Activated effector memory CD4-positive, alpha-beta T cell treated with anti-CD3 and anti-CD28 coated beads, Interleukin-2, amount 50 U/mL, for 16 hours (primary cell): ENCODE measurements at places on chromosomes 5 and 9.
A peak's percentile ranks its signal among the peaks of the same experiment; 100 is the strongest.

DNA sequence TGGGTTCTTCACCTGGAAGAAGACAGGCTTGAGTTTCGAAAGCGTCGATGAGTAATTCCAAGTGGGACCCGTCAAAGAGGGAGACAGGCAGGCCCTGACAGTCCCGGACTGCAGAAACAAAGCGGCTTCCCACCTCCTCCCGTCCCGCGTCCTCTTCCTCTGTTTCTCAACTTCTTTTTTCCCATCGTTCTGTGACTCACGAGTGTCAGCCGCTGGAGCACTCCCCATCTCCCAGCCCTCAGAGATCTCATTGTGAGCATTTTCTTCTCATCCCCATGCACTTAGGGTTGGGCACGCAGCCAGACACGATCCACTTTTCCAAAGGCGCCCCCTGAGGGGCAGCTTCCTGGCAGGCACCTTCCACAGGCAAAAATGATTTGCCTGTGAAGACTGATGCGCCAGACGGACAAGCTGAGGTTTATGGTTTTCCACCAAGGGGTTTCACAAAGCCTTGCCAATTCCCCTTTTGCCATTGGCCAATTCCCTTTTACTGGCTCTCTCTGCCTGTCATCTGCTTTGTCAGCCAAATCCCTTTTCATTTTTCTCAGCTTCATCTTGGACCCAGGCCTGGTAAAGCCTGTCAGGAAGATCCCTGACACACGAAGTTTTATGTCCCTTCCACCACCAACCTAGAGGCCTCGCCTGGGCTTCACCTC is 86.5 kb upstream of the ANKRD55 start:
- no peak for DNase-seq

- DNase-seq: no peak
Measured at GRCh38 chr9:36136894-36137391, 410 bp downstream of the GLIPR2 start.

DNA sequence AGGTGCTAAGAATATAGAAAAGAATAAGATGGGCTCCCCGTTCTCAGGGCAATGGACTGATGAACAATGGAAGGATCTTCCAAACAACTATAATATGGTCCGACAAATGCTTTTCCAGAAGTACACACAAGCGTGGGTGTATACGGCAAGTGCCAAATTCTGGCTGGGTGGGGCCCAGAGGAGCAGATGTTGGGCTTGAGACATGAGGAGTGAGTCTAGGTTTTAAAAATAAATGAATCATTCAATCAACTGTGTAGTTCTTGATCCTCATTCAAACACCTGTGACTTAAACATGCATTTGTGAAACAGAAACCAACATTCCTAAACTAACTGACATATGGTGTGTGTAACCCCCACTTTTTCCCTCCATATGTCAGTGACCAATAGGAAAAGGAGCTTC is 47.9 kb downstream of the MFAP3 start:
- no peak for DNase-seq

GRCh38 chr5:69530561-69531405 is 29.2 kb upstream of the GTF2H2C start:
- no peak for DNase-seq

DNA sequence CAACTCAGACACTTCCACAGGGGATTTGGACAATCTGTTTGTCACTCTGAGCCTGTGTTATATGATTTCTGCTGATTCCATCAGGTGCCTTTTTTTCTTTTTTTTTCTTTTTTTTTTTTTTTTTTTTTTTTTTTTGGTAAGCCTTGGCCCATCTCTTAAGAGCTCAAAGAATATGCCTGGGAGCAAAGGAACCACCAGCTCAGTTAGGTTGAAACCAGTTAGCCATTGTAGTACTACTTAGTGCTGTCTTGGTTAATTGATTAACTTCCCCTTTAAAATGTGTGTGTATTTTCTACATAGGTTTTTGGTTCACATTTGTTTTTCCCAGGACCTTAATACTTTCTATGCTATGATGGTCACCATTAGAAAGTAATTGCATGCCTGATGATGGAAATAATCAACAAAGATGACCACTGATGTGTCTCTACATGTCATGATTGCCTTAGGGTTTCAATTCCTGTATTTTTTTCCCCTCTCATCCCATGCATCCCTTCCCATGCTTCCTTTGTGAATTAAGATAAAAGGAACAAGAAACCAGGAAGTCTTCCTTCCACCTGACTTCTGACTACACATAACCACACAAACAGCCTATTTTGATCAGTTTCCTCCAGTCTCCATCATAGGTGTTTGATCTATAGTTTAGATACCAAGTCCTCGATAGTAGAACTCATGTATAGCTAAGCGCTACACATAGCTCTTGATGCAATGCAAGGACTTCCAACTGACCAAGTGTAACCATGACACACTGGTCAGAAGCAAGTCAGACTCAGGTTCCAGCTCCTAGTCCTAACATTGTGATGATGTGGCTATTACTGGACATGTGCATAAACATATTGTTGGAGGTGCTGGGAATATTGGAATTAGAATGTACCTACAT is 306.1 kb downstream of the EFNA5 start:
- DNase-seq: no peak

- DNase-seq: no peak
Measured at GRCh38 chr9:93225417-93225816, 41.5 kb downstream of the WNK2 start.

- no peak for DNase-seq
Measured at GRCh38 chr5:60299944-60300343, 400.0 kb downstream of the DEPDC1B start.

- DNase-seq: no peak
Measured at GRCh38 chr9:120312031-120312430, 267.9 kb downstream of the CDK5RAP2 start.

GRCh38 chr5:66966439-66966838 is 230.2 kb downstream of the CD180 start:
- no peak for DNase-seq

DNA sequence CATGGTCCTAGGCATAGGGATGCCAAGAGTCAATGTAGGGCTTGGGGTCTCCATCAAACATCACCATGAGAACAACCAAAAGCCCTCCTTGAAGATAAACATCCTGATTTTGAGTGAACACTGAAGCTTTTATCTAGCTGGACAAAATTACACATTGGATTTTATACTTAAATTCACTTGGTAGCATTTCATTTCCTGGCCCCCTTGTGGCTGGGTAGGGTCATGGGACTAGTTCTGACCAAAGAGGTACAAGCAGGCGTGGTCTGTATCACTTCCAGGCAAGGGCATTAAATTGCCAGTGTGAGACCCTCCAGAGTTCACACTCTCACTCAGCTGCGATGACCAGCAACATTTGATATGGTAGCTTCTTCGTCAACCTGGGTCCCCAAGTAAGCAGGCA is 320.3 kb downstream of the ACTL7B start:
- no peak for DNase-seq

- DNase-seq: peak; percentile 74
Measured at GRCh38 chr9:37953775-37954437, 50.0 kb upstream of the SLC25A51 start.

- no peak for DNase-seq
Measured at GRCh38 chr5:9644630-9645029, 14.5 kb upstream of the TAS2R1 start.

DNA sequence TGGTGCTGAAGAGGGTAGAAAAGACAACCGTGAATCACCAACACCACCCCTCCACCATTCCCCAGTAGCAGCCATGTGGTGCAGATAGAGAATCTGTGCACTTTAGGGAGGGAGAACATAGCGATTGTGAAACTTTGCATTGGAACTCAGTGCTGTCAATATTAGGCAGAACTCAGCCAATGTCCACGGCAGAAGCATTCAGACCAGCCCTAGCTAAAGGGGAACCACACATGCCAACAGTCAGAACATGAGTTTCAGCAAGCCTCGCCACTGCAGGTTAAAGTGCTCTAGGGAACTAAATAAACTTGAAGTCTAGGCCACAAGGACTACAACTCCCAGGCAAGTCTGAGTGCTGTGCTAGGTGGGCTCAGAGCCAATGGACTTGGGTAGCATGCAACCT is 38.5 kb upstream of the DEPDC1B start:
- DNase-seq: no peak

DNA sequence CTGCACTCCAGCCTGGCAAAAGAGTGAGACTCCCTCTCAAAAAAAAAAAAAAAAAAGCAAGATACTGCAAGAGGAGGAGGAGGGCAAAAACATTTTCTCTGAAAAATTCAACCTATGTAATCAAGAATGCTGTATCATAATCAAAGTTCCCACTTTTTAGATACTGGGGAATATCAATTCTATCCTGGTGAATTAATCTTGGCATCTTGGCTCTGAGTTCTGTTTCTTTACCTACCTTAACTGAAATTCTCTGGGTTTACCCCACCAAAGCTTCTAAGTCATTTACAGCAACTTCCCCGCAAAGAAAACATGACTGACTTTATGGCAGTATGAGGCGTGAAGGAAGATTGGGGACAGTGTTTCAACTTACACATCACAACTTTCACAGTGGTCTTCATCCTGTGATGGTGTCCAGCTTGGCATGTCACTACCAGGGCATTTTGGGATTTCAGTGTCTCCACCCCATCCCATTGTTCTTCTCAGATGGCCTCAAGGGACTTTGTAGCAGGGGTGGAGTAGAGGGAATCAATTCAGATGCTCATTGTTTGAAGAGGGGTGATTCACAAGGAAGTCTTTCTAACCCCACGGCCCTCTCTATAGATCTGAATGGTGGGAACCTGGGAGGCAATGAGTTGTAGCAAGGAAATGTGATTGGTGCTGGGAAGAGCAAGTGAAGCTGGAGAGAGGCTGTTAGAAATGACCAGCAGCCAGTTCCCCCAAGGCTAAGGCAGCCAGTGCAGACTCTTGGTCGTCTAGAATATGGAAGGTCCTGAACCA is 130.5 kb downstream of the SCAMP1 start:
- no peak for DNase-seq

DNA sequence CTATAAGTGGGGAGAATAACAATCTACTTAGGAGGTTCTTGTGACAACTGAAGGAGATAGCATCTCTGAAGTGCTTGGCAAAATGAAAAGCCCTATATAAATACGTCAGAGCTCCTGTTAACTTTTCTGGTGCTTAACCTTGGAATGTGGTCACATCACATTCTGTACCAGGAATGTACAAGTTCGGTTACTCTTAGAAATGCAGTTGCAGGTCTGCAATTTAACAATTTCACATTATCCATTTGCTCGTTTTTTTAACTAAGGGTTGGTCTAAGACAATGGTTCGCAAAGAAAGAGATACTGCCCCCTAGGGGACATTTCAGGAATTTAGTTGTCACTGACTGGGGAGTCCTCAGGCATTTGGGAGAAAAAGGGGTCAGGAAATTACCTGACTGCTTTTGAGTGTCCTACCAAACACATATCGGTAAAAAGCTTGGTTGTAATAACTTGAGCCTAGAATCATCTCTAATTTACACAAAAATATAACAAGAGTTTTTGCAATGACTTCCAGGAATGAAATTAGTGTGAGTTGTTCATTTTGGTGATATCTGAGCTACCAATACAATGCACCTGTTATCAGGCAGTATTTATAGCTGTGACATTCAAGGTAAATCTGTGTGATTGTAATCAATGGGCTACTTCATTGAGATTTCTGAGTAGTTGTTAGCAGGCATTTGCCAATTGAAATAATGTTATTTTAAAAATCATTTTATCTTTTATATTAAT is 5.4 kb upstream of the HBEGF start:
- no peak for DNase-seq

- no peak for DNase-seq
Measured at GRCh38 chr5:13501176-13501575, 443.3 kb downstream of the DNAH5 start.

- no peak for DNase-seq
Measured at GRCh38 chr5:130116972-130117371, 212.7 kb downstream of the CHSY3 start.

GRCh38 chr9:90970608-90971007 is 169.0 kb downstream of the SYK start:
- no peak for DNase-seq

GRCh38 chr5:74116984-74117383 is 491.0 kb downstream of the ARHGEF28 start:
- DNase-seq: no peak

DNA sequence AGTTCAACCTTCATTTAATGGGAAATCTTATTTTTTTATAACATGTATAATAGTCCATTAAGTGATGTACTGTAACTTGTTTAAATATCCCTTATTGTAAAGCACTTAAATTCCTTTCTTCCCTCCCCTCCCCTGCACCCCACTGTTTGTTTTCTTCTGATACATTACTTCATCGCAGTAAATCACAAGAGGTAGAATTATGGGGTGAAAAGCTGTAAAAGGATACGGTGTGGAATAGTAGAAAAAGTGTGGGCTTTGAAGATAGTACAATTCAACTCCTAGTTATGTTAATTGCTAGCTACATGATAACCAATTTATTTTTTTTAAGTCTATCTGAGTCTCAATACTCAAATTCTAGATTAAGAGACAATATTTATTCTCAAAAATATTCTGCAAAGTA is 41.9 kb upstream of the MACIR start:
- no peak for DNase-seq

DNA sequence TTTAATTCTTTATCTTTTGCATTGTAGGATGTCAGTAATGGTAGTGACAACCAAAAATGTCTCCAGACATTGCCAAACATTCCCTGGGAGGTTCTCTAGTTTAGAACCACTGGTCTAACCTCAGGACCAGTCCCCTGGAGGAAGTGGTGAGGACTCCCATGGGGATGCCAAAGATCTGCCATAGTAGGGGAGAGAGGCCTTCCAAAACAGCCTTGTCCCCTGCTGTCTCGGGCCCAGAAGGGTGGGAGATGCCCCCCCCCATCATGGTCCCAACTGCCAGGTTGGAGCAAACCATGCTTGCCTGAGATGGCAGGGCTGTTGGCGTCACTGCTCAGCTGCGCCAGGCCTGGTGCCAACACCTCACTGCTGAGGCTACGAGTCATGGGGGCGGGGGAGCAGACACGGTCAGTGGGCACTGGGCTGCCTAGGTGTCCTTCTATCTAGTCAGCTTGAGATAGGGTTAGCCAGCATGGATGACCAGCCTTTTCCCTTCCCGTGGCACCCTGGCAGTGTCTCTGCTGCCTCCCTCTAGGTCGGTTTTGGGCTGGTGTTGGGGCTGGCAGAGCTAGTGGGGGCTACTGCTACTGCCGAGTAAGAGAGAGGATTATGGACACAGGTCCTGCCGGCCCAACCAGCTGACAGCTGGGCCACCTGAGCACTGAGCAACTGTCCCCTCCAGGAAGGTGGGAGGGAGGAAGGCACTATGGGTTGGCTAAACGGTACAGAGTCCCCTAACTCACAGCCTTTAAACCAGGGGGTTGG is 8.3 kb upstream of the CXXC5 start:
- peak; percentile 63 for DNase-seq

DNA sequence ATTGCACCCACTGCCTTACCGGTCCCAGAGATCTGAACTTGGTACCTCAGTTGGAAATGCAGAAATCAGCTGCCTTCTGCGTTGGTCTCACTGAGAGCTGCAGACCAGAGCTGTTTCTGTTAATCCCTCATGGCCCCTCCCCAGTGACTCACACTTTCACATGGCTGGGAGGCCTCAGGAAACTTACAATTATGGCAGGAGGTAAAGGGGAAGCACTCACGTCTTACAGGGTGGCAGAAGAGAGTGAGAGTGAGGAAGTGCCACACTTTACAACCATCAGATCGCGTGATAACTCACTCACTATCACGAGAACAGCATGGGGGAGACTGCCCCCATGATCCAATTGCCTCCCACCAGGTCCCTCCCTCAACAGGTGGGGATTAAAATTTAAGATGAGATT is 648.5 kb downstream of the MTRR start:
- no peak for DNase-seq

- peak; percentile 38 for DNase-seq
Measured at GRCh38 chr9:114078021-114078780, at the start of gene AMBP. TSS of gene AMBP (minus strand) at chr9:114078300. CDS start at chr9:114078209, 91 bp downstream.

- no peak for DNase-seq
Measured at GRCh38 chr5:137734331-137734730, 1.6 kb downstream of the KLHL3 start.

- no peak for DNase-seq
Measured at GRCh38 chr9:15377625-15378540, 44.8 kb upstream of the SNAPC3 start.
